ENCODE measurements at places on chromosomes 7 and 10. TPM values are rescaled to one million over a fixed set of nuclear protein-coding genes. Genes with fewer than 3 reads are reported as not detected.

Gene SYCE1
- polyA plus RNA-seq: 0.53 TPM

Gene AFAP1L2
- 2.3 TPM for polyA plus RNA-seq

Gene DMBT1
- 0.05 TPM for polyA plus RNA-seq

Gene RNF32
- polyA plus RNA-seq: 2.2 TPM

Gene CPXM2
- 0.92 TPM for polyA plus RNA-seq

Gene FBXO24
- 0.82 TPM for polyA plus RNA-seq

Gene ACADSB
- 3.7 TPM for polyA plus RNA-seq

DNA sequence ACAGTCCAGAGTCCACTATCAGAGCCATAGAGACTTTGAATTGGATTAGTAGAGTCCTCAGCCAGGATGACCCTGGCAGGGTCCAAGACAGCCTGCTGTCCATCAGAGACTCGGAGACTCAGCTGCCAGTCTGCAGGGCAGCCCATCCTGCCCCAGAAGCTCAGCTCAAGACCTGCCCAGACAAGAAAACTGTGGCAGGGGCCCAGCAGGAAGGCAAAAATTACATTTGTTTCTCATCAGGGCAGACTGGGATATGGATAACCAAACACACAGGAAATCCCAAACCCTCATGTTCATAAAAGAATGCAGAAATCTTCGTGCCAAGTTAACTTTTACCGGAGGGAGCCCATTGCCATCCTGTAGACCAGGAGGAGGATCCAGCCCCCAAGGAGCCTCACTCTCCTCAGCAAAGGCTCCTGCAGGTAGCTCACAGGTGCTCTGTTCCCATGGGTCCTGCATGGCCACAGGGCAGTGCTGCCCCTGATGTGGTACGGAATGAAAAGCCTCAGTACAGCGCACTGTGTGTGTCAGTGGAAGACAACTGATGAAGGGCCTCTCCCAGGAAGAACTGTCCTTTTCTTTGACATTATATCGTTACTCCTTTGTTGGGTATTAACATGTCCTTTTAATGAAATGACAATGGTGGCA lies 222.2 kb downstream of the KCNMA1 start:
- DNase-seq: no peak

- DNase-seq: no peak
Measured at GRCh38 chr7:52920977-52921376, 114.5 kb upstream of the POM121L12 start.

- no peak for DNase-seq
Measured at GRCh38 chr7:101206665-101207042, 5.8 kb upstream of the MOGAT3 start.

GRCh38 chr10:106826716-106827115 lies 337.8 kb downstream of the SORCS1 start:
- DNase-seq: no peak

- no peak for DNase-seq
Measured at GRCh38 chr10:116103668-116104067, 169.3 kb downstream of the GFRA1 start.

- DNase-seq: no peak
Measured at GRCh38 chr7:480531-481218, 39.0 kb downstream of the PDGFA start.

DNA sequence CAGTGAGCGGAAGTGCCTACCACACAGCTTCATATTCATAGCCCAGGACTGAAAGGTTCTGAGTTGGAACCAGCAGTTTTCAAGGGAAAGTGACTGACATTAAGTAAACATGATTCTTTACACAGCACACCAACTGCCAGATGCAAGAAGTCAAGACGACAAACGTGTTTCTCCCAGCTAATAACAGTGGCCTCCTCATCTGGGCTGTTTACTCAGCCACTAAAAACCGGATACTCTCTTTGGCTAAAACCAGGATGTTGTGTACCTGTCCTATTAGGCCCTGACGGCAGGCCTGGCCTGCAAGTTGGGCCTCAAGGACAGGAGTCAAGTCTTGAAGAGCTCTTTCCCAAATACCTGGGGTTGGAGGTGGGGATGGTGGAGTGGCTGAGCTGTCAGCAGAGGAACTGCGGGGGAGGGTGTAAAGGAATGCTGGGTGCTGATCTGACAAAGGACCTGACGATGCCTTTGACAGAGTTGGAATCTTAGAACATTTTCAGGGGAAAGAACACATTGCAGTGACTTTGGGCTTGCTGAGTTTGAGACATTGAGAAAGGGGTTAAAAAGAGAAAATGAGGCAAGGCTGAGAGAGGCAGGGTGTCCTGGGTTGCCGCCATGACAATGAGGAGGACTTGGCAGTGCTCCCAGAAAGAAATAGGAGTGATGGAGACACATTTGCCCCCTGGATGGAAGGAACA lies 57.7 kb downstream of the STEAP1B start:
- DNase-seq: peak; percentile 24

DNA sequence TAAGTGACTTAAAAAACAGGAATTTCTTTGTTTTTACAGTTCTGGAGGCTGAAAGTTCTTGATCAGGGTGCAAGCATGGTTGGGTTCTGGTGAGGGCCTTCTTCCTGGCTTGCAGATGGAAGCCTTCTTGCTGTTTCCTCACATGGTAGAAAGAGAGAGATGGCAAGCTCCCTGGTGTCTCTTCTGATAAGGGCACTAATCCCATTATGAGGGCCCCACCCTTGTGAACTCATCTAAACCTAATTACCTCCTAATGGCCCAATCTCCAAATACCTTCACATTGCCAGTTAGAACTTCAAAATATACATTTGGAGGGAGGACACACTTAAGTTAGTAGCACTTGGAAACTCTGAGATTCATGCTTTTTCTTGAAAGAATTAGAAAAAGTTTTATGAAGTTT lies 314.4 kb upstream of the AOAH start:
- no peak for DNase-seq

- DNase-seq: no peak
Measured at GRCh38 chr7:51253157-51253556, 63.5 kb downstream of the COBL start.

GRCh38 chr10:30738416-30738815 lies 108.9 kb upstream of the LYZL2 start:
- DNase-seq: no peak
